NCI-H187 treated with DMSO at 0.1 percent for 48 hours (cell line): ENCODE measurements at places on chromosomes 11 and 22.

DNA sequence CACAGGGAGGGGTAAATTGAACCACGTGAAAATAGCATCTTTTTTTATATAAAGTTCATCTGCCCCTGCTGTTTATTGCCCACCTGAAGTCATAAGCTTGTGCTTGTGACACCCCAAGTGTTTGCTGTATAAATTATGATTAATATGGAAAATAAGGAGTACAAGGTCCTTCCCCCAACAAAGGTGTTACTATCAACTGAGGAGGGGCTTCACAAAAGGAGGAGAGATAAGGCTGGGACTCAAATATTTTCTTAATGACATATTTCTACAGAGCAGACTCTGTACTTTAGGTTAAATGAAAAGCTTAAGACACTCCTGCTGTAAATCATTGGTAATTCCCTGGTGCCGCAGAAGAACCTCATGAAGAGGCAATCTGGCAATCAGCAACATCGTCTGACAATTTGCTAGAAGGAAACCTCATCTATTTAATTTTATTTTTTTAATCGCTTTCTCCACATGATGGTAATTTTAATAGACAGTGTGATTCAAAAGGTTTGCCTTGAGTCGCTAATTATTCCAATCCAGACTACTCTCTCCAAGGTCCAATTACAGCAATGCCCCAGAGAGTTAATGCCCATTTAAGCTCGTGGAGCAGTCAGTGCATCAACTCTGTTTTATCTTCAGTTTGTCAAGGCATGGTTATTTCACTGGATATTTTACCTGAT lies 1432.4 kb downstream of the FAM181B start:
- no peak for DNase-seq

GRCh38 chr11:94830722-94831510 lies 62.8 kb downstream of the AMOTL1 start:
- no peak for DNase-seq

GRCh38 chr22:20741634-20742581 lies 32.0 kb upstream of the SERPIND1 start:
- DNase-seq = no peak

- DNase-seq = no peak
Measured at GRCh38 chr11:42043312-42043711, 583.9 kb upstream of the LRRC4C start.

DNA sequence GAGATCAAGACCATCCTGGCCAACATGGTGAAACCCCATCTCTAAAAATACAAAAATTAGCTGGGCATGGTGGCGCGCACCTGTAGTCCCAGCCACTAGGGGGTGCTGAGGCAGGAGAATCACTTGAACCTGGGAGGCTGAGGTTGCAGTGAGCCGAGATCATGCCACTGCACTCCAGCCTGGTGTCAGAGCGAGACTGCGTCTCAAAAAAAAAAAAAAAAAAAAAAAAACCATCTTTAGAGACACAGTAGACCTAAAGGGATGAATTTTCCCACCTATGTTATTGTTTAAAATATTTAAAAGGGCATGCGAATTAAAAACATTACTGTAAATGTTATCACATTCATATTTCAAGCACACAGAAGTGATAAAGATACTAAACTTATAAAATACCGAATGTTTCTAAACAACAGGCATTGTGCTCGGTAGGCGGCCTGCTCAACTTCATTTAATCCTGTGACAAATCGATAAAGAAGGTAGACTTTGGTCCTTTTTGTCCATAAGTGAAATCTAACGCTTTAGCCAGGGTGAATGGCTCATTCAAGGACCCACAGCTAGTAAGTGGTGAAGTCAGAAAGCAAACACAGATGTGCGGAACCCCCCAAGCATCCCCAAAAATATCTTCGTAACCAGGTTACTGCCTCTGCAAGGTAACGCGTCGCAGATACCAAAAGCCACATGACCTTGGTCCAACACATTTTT lies 16.1 kb downstream of the NCAPD3 start:
- no peak for DNase-seq
